ENCODE measurements at places on chromosomes 7 and 10.

GRCh38 chr10:122286867-122287266 lies 15.8 kb downstream of the BTBD16 start:
- no peak for DNase-seq

DNA sequence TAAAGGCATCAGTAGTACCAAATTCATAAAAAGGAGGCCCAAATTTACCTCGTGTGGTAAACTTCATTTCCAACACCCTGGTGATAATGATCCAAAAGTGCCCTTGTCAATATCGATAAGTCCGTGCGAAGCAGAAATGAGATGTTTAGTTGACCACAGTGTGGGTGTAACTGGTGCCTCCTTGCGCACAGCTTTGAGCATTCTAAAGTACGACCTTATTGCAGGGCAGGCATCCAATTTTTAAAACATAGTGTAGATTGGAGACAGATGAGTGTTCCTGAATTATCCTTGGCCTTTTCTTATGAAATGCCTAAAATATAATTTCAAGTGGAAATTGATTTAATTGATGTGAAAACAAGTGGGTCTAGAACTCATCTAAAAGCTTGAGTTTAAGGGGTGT lies 248.4 kb downstream of the TRIL start:
- DNase-seq: no peak

DNA sequence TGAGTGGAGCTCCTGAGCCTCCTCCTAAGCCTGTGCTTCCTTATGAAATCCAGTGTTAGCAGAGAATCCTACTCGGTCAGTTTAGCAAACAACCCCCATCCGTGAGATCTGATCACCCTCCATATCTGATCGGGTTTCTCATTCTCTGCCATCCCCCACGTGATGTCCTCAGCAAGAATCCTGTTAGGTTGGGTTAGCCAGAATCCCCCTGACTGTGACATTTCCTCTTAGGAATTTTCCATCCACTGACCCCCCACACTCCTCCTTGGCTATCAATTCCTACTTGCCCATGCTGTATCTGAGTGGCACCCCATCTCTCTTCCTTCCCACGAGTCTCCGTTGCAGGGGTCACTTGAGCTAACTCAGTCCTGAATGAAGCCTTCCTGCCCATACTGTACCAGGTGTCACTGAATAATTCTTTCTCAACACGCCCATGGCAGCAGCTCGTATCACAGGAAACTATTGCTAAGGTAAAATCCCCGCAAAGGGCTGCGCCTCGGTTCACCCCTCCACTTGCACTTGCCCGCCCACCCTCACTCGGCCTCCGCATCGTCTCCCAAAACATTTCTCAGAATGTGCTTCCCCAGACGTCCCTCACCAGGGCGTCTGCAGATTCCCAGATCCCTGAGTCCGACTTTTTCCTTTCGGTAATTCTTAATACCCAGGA lies 44.1 kb downstream of the MYOF start:
- DNase-seq: no peak

GRCh38 chr10:72351479-72351878 lies 3.2 kb downstream of the DNAJB12 start:
- no peak for DNase-seq

- DNase-seq: no peak
Observed at GRCh38 chr10:12768156-12769100, 233.1 kb downstream of the CCDC3 start.

DNA sequence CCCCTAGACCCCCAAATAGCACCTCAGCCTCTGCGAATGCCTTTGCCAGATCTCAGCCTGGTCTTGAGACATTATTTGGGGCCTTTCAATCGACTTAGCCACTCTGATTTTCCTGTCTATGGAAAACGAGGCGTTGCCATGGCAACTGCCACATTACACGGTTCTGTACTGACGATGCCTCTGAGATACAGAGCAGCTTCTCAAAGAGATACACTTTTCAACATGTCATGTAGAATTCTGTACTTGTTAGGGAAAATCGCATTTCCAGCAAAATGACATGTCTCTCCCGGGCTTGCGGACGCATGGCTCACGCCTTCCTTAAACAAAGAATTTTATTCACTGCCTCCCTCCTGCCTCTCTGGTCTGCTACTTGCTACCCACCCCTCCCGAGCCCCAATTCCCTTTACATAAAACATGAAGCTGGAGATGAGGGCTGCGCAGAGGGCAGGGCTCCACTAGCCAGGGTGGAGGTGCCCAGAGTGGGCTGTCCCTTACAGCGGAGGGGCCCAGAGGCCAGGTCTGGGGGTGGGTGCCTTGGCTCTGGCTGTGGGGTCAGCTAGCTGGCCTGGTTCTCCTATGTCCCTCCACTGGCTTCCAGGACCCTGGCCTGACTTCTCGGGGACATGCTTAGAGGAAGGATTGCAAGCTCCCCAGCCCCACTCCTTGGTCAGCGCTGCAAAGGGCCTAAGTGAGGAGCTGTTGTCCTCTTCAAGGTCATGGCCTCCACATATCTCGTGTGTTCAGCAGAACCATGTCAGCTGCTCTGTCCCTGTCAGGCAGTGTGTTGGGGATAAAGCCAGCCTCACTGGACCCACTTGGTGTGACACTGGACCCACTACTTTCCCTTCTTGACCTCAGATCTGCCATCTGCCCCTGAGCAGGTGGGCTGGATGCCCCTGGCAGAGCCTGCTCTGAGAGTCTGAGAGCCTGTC lies 342.5 kb downstream of the RPS24 start:
- no peak for DNase-seq

- no peak for DNase-seq
Observed at GRCh38 chr10:35268791-35269257, 67.5 kb upstream of the CCNY start.

DNA sequence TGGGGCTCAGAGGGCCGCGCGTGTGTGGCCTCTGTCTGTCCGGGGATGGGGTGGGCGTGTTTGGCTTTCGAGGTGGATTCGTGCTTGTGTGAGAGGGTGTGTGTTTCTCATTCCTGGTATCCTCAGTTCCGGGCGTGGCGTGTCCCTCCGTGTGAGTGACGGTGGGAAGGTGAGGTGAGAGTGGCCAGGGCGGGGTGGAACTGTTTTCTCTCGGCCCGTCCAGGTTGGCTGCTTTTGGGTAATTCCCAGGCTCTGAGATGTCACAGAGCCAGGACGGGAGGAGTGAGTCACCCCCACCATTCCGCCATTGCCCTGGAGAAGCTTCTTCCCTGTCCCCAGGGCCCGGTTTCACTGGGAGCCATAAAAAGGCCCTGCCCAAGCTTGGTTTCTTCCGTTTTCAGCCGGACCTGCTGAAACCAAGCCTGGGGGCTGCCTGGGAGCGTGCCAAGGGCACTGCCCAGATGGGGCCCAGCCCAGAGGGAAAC lies 21.3 kb upstream of the CLDN4 start:
- no peak for DNase-seq

- DNase-seq: no peak
Observed at GRCh38 chr7:1755783-1756625, 85.9 kb downstream of the ELFN1 start.
